ENCODE measurements at places on chromosomes 5 and 9.

DNA sequence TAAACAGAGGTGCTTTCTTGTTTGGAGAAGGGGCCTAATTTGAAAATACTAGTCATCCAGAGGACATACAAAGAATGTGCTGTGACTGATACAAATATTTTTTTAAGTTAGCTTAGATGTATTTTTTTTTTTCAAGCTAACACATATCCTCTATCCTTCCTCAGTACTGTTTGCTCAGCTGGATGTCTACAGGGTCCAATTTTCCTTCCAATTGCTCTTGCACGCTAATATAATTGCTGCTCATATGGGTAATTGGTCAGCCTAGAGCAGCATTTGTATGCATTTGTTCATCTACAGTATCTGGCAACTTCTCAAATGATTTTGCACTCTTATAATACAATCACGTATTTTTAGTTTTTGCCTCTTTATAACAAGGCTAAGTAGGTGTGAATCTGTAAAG, 84.7 kb downstream of the ZDHHC21 start:
- DNase-seq: no peak

DNA sequence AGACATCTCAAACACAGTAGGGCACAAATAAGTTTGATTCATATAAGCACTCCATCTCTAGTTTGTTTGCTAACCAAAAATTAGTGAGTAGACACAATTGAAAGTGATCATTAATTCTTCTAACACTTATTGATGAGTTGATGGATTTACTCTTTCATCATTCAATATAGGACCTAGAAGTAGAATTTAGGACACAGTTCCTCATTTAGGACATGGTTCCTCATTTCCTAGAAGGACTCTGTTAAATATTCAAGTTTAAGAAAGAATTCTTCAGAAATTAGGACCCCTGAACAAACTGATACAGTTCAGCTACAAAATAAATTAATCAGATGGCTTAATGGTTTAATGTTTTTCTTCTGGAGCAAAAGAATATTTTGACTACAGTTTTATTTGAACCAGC, 143.5 kb upstream of the PRR16 start:
- DNase-seq: no peak

GRCh38 chr9:89789922-89790510, 185.2 kb downstream of the GADD45G start:
- DNase-seq: no peak

- DNase-seq: no peak
Observed at GRCh38 chr5:107363768-107364167, 307.0 kb downstream of the EFNA5 start.

DNA sequence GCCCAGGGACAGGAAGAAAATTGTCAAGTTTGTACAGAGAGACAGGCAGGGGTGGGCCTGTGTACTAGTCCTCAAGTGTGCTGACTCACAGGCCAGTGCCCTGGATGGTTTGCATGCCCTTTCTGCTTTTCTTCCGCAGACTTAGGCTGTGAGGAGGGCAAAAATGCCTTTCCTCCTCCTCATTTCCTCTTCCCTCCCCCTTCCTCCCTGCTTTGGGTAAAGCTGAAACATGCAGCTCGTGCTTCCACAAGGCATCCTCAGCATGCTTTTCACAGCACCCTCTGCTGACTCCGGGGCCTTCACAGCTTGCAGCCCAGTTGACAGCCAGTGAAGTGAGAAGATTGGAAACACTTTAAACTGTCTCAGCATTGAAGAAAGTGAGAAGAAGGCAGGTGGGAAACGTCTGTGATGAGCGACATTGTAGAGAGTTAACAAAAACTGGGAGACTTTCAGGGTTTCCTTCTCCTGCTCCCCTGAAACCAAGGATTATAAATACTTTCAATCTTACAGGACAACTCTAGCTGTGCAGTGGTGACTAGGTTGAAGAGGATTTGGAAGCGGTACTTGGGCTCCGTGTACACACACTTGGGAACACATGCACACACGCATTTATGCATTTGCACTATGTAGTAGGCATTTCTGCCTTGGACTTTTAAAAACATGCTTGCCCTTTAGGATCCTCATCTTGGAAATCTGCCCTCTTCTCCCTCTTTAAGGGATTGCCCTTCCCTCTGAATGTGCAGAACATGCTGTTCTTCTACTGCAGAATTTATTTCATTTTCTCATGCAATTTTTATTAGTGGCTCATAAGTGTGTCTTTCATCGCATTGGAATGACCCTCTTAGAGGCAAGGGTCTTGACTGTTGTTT, 138.8 kb downstream of the GRIA1 start:
- no peak for DNase-seq

DNA sequence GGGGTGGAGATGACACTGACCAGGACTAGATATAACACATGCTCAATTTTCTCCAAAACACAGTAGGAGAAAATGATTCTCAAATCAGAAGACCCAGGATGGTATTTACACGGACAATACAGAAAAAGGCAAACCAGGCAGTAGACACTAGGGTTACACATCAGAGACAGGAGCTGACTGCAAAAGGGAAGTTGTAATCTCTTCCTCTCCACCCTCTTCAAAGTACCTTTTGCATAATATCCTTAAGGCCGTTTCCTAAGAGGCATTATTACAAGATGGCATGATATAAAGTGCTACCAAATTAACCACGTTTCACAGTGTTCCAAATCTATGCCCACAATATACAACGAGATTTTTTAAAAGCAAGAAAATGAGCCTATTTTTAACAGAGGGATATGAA, 39.2 kb downstream of the YIPF5 start:
- no peak for DNase-seq

DNA sequence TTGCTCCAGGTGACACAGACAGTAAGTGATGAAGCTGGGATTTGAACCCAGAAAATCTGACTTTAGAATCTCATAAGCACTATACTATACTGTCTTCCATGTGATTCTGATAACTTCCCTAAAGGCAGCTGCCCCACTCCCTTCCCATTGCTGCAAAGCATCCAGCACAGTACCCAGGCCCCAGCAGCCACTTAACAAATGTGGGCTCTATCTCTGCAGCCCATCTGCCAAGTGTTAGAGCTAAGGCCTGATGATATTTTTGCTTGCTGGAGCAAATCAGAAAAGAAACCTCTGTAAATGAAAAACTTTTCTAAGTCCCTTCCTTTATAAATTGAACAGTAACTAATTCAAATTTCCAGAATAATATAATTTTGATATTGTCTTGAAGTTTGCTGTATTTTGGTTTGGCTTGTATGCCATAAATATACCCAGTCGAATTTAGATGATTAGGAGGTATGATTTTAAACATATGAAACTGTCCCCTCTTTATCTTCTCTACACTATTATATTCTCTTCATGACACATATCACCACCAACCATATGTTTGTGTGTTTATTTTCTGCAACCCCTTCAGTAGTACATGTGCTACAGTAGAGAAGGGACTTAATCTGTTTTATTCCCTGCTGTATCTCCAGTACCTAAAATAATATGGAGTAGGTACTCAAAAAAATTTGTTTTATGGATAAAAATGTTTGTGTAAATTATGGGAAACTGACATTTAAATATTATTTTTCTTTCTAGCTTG, 63.8 kb downstream of the SMIM15 start:
- DNase-seq: no peak

DNA sequence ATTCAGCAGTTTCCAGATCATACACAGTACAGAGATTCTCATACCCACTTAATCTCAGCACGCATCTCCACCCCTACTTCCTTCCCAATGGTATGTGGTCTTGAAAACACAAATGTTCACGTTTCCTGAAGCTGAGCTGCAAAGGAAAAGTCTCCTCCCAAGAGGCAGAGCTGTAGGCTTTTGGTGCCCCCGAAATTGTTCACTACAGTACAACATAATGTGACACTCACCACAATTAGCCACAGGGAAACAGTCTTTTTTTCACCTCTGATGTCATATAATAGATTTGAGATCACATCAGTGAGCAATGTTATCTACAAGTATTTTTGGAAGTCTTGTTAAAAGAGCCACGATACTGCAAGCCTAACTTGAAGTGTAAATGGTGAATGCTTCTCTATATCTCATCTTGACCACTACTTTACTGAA, 40.2 kb downstream of the NFIB start:
- DNase-seq: no peak

DNA sequence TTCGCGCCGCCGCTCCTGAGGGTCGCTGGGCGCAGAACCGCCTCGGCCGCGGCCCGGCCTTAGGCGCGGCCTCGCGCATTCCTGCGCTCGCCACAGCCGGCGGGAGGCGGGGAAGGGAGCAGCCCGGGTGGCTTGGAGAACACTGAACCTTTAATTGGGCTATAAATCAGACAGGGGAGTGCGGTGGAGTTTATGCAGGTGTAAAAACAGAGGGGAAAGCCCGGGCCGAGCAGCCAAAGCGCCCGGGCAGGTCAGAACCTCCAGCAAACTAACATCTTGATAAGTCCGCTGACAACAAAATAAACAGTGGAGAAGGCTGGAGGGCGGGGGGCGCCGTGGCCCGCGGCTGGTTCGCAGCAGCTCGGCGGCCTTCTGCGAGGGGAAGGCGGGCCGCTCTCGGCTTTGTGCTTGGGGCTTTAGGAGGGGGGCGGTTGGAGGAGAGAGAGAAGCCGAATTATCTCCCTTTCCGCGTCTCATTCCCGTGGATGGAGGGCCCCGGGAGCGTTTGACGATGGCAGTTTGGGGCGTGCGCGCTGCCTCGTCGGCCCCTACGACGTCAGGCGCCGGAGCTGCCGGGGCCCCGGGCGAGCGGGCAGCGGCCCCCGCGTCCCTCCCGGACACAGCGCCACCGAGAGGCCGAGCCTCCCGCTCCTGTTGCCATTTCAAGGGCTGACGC, 11.3 kb downstream of the FOXD1 start:
- DNase-seq: no peak

GRCh38 chr5:133627180-133627579, 14.8 kb upstream of the FSTL4 start:
- DNase-seq: no peak

- DNase-seq: no peak
Observed at GRCh38 chr9:14935106-14935751, 25.0 kb upstream of the FREM1 start.

DNA sequence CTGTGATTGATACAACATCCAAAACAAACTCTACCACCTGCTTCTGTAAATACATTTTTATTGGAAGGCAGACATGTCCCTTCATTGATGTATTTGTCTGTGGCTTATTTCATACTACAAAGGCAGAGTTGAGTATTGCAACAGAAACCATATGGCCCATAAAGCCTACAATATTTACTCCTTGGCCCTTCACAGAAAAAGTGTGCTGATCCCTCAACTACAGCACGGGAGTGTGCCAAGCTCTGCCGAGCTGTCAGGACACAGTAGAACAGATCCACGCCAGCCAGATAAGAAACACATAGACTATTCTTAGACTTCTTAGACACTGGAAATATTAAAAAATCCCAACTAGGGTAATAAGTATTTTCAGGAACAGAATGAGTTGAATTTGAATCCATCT, 13.2 kb downstream of the TICAM2 start:
- no peak for DNase-seq

DNA sequence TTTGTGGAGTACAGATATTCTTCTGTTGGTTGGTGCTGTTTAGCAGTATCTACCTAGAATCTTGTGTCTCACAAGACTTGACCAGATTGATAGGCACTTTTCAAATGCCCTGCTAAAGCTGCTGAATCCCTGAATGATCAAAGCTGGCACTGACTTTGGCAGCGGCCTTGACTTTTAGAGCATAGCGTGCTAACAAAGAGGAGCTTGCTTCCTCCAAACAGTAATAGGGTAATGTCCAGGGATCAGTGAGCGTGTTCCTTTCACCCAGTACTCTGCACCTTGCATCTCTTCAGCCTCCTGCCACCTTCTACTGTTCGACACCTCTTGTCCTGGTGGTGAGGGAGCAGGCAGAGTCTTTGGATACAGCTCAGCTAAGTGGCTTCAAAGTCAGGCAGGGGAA, 100.8 kb downstream of the IQGAP2 start:
- DNase-seq: no peak

DNA sequence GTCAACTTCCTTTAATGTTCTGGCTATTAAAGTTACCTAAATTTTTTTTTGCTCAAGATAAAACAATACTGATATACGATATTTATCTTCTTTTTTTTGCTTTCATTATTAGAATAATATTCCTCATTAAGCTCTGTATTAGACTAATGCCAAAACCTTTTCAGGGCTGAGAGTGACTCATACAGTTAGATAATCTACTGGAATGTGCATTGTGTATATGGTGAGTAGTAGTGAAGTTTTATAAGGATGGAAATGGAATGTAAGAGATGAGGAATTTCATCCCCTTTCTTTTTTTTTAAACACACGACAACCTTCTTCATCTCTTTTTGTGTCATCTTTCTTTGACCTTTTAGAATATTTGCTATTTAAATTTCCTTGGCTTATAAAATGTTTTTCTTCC, 268.6 kb downstream of the ISL1 start:
- no peak for DNase-seq

DNA sequence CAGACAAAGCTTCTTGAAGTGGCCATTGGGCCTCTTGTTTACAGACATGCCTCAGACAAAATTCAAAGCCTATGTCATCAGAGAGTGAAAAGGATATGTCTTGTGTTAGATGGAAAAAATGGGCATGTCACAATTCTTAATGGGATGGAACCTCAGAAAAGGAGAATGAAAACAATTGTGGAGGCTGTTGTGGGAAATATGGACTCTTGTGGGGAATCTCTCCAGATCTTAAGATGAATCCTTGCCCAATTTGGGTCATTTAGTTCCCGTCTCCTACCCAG, 19.5 kb downstream of the SLC22A5 start:
- no peak for DNase-seq

- DNase-seq: no peak
Observed at GRCh38 chr9:113803811-113804589, 72.1 kb upstream of the ZNF618 start.

DNA sequence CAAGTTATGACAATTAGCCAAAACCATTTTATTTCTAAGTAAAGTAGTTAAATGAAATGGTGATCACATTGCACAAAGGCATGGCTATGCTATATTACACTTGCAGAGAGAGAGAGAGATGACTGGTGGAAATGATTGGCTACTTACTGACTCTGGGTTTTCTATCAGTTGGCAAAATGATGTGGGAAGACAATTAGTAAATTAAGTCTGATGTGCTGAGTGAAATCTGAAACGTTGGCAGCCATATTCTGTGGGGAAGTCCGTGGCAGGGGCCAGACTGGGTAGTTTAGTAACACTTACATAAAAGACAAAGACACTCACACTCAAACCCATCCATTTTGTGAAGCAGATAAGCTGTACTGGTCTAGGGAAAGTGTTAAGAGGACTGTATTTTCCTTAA, 61.6 kb downstream of the ANXA1 start:
- DNase-seq: no peak

DNA sequence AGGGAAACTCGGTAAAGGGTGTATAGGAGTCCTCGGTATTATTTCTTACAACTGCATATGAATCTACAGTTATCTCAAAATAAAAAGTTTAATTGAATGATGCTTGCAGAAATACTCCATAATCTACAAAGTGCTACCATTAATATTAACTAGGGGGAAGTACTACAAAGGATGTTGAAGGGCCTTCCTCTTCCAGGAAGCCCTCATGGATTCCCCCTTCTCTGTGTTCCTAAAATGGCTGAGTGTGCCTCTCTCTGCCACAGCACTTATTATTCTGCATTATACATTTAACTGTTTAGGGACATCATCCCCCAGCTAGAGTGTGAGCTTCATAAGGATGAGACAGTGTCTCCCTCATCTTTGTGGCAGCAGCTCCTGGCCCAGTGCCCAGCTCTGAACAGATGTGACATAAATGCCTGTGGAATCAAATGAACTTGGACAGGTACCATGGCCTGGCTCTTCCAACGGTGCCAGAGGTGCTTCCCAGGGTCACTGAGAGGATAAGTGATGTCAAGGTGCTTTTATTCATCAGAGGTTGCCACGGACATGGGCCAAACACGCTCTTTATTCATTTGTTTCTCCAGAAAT, 99.5 kb downstream of the PAX5 start:
- DNase-seq: no peak
